ENCODE measurements at places on chromosomes 16 and 17. TPM values are rescaled to one million over a fixed set of nuclear protein-coding genes. Genes with fewer than 3 reads are reported as not detected.

- no peak for DNase-seq
Observed at GRCh38 chr17:7192271-7192937, 13.2 kb upstream of the ASGR1 start.

Gene PRSS33
- 13.2 TPM for total RNA-seq

Gene KRT17
- total RNA-seq: 593 TPM

- DNase-seq: no peak
Observed at GRCh38 chr17:62821189-62822079, 13.3 kb upstream of the MARCHF10 start.

- DNase-seq: peak; percentile 12
Observed at GRCh38 chr17:55794725-55795482, 44.1 kb downstream of the PCTP start.

DNA sequence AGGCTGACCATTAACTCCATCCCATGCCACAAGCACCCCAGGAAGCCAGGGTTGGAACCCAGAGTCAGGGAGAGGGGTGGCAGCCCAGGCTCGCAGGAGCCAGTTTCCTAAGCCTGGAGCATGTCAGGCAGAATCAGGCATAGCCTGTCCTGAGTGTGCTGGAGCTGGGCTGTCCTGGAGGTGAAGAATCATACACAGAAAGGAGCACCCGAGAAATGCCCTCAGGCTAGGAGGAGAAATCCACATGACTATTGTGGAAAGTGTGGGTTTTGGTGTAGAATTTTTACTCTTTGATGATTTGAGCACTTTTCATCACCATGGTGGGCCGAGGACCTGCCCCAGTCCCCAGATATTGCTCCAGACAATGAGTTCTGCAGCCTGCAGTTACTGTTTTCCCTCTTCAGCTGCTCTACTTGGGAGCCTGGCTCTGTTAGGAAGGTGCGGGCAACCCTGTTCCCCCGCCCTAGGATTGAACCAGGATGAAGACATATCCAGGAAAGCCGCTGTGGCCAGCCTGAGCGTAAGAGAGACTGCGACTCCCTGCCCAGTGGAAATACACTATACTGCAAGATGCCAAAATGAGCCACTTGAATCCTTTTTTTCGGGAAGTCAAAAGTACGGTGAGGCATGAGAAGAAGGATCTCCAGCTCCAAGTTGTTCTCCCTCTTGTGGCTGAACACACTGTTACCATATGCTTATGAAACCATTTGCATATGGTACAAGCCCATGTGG, 29.0 kb upstream of the HEATR6 start:
- DNase-seq: no peak

DNA sequence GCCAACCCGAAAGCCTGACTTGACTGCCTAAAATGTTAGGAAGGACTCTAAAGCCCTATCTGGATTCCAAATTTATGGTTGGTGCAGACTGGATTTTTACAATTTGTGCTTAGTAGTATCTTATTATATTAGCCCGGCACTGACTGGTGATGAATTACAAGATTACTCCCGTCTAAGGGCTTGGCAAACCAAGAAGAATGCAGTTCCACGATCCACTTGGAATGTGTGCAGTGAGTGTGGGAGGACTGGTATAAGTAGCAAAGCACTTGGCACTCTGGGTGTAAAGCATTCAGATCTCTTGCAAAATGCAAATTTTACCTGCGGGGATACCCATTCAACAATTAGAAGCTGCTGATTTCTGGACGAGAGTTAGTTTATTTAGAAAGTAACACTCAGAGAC, 539.4 kb downstream of the MAF start:
- no peak for DNase-seq

GRCh38 chr17:3919123-3919624, 2.9 kb upstream of the P2RX1 start:
- DNase-seq: no peak

GRCh38 chr16:86556576-86556975, 1.5 kb upstream of the MTHFSD start:
- DNase-seq: no peak

DNA sequence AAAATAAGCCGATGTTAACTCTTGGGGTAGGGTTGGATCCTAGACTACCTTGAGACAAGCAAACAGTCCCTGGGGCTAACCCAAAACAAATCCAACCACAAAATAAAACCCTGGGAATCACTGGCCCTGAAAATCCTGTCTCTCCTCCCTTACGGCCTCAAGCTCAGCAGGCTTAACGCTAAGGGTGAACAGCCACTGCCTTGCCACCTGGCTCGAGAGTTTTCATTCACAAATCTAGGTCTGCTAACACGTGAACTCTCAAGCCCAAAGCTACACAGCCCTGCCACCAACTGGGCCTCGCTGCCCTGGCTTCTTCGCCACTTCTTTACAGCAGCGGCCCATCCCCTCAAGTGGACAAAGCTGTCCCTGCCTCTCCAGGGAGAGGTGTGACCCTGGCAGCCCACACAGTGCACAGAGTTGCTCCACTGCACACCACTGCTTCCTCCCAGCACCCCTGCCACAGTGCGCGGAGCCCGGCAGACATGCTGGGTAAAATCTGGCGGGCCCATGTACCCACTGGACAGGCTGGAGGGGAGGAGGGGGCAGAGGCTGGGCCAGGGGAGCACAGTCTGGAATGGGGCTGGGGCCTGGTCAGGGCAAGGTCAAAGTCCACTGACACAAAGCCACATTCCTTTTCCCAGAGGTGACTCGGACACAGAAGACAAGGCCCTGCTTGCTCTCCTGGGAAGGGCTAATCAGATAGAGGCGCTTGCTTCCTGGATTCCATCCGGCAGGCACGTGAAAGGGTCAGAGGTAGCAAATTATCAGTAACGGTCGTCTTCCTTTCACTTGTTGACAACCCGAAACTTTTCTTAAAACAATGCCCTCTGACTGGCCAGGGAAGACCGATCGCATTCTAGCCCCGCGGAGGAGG, 996 bp downstream of the PCYT2 start:
- no peak for DNase-seq

Gene SMG1
- total RNA-seq: 142 TPM

GRCh38 chr16:53098526-53099317, 43.9 kb downstream of the CHD9 start:
- DNase-seq: peak; percentile 76

- no peak for DNase-seq
Observed at GRCh38 chr16:79656553-79657115, 56.1 kb upstream of the MAF start.

DNA sequence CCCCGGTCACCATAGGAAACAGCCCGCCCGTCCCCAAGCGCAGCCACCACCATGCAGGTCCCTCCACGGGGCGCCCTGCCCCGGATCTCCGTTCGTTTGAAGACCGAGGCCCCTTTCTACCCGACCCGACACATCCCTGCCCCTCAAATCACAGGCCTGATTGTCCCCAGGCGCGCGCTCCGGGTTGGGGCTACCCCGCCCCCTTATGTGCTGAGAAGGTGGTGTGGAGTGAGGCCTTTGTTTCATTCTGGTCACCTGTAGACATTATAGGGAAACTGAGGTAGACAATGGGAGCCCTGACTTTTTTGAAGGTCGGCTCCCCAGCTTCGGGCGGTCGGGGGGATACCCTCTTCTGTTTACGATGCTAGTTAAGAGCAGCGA, 763 bp upstream of the ACTG1 start:
- DNase-seq: peak; percentile 77

DNA sequence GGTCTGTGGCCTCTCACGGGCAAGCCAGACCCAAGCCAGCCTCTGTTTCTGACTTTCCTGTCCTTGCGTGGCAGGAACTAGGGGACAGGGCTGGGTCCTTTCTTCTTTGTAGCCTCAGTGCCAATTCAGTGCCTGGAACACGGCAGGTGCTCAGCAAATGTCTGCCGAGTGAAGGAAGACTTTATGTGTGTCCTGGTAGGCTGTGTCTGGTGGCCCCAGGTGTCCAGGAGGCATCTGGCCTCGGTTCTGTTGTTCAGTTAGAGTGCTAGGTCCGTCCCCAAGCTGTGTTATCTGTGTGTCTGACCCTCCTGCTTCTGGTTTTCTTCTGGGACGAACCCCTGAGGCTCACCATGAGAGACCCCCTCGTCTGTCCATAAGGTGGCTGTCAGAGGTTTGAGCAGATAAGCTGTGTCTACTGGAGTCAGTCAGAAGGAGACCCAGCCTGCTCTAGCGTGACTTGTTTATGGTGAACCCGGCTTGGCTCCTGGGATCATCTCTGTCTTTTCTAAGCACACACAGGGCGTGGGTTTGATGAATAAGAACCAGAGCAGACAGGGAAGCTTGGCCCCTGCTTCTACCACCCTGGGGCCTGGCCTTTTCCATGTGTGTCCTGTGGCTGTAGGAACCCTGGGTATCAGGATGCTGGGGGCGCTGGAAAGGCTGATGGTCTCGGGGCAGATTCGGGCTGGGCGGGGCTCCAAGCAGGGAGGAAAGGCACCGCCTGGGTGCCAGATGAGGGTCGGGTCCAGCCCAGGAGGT, 39.3 kb downstream of the ENGASE start:
- DNase-seq: no peak

GRCh38 chr16:19645557-19645981, 72.5 kb downstream of the KNOP1 start:
- no peak for DNase-seq

Gene GAS7
- 0.59 TPM for total RNA-seq

DNA sequence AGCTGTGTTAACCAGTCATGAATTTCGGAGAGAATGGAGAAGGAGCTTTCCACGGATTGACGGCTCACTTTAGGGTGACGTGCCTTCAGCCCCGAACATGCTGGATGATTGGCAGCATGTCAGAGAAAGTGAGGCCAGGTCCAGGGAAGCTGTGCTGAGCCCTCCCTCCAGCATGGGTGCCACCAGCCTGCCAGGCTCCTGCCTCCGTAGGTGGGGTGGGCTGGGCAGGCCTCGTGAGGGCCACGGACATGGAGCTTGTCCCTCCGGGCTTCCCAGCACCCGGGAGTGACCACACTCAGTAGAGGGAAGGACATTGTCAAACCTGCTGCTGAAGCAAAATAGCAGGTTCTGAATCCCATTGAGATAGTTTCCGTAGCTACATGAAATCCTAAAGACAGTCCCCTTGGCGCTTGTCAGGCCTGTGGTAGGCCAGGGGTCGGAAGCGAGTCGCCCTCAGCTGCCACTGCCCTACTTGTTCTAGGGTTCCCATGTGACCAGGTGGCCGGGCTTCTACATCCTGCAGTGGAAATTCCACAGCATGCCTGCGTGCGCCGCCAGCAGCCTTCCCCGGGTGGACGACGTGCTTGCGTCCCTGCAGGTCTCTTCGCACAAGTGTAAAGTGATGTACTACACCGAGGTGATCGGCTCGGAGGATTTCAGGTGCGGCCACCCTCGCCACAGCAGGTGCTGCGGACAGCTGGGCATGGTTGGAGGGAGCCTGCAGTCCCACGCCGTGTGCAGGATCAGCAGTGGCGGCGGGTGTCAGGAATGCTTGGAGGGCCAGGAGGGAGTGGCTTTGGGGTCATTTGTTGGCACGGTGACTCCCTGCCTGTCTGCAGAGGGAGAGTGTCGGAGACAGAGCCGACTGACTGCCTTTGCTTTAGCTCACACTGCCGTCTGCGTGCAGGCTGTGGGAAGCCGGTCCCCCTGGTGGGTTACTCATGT, 72.3 kb downstream of the SEC14L1 start:
- no peak for DNase-seq

GRCh38 chr16:81136390-81137335, 40.5 kb upstream of the GCSH start:
- no peak for DNase-seq

DNA sequence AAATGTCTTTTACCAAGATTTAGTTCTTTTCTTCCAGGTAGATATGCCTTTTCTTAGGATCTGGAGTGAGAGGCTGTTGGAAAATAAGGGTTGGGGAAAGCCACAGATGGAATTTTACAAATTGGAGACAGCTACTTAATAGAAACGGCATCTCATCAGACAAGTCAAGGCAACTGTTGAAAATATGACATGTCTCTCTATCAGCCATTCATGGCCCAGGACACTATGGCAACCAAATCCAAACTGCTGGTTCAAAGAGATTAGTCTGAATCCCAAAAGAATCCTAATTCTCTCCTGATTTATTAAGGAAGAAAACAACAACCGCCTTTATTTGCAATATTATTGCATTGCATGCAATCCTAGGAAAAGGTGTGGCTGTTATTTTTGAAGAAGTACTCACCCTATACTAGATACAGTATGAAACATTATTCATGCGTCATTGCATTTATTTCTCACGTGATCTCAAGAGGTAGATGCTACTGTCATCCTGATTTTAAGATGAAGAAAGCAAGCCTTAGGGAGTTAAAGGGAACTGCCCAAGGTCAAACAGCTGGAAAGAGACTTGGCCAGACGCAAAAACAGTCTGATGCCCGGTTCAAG, 12.6 kb upstream of the CEP20 start:
- DNase-seq: no peak

DNA sequence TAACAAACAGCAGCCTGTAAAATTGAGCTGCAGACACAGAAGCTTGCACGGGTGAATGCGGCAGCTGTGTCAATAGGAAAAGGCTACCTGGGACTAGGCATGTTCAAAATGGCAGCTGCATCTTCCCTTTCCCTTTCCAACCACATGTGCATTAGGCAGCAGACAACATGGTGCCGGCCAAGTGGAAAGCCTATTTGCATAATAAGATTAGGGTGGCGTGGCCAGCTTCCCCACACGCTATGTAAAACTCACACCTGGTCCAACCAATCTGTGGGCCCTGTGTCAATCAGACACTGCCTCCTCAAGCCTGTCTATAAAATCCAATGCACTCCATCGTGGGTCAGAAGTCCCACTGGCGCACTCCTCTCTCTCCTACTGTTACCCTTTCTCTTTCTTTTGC, 61.0 kb upstream of the RBBP6 start:
- DNase-seq: no peak

GRCh38 chr16:76277460-76278030, 344 bp downstream of the CNTNAP4 start:
- DNase-seq: no peak

- no peak for DNase-seq
Observed at GRCh38 chr16:11325404-11326083, 19.7 kb upstream of the RMI2 start.

DNA sequence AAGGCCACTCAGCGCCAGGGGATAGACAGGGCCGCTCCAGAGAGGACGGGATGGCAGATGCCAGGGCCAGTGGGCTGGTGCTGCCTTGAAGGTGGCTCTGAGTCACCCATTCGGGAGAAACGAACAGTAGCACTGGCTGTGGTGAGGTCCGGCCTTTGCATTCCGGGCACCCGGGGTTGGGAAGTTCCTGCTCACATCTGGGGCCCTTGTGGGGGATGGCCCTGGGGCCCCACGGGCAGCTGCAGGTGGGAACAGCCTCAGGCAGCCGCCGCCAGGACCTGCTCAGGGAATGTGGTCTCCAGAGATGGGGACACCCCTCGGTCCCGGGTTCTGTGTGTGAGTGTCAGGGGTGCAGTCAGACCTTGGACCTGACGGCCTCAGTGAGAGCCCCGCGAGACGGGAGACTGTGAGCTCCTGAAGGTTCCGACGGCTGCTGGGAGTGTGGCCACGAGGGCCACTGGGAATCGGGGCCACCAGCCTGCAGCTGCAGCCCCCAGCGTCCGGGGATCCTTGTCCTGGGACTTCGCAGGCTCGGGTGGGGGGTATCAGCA, 1.4 kb downstream of the CBFA2T3 start:
- no peak for DNase-seq

GRCh38 chr17:60154616-60155426, 5.0 kb downstream of the CA4 start:
- no peak for DNase-seq

GRCh38 chr16:80283466-80284392, 257.1 kb upstream of the DYNLRB2 start:
- DNase-seq: no peak

- no peak for DNase-seq
Observed at GRCh38 chr17:59401274-59401673, 69.8 kb downstream of the YPEL2 start.

All from Calu3 (cell line).